ENCODE measurements at places on chromosomes 1 and 21.

DNA sequence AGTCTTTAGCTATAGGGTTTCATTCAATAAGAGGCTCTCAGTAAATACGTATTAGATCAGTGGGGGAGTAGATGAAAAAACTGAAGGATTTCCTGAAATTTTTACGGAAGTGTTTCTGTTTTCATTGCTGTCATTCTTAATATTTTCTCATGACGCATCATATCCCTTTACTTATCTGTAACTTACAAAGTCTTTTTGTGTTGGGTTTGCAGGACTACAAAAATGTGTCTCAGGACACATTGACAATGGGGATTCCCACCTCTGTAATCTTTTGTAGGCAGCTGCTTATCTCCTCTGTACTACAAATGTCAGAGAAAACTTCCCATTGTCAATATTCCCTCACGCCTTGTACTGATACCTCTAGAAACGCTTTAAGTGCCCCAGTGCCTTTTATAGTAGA, 35.5 kb downstream of the CRP start:
- no peak for DNase-seq

- DNase-seq = no peak
Observed at GRCh38 chr1:13820456-13820855, 120.5 kb downstream of the PRDM2 start.

DNA sequence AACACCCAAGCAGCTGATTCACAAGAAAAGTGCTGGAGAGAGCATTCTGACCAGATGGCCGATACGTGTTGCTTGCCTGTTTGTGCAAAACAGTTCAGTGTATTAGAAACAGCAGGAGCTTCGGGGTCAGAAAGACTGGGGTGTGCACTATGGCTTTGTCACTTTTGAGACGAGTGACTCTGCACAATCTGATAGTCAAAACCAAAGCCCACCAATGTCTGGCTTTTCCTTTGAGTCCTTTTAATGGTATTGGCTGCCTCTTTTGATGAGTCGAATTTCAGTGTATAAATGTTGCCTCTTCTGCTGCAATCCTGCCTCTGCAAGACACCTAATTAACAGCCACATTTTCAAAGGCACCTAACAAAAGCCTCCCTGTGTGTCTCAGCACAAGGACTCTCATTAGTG, 444.6 kb downstream of the AJAP1 start:
- DNase-seq = no peak

- DNase-seq = no peak
Observed at GRCh38 chr21:25362375-25363267, 244.7 kb downstream of the MRPL39 start.

GRCh38 chr1:23751050-23751814, 8.0 kb downstream of the ELOA start:
- peak; percentile 80 for DNase-seq

- no peak for DNase-seq
Observed at GRCh38 chr1:10087210-10087609, 54.5 kb downstream of the UBE4B start.

DNA sequence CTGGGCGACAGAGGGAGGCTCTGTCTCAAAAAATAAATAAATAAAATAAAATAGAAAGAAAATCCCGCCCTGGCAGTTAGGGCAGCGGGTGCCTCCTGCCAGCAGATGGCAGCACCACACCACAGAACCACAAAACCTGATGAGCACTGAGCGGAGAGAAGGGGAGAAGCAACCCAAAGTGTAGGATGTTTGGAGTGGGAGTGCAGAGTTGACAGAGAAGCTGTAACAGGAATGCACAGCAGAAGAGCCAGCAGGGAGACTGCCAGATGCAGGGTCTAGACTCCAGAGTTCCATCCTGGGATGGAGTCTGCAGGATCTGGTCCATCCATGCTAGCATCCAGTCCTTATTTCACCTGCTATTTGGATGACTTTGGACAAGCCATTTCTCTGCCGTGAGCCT, 29.7 kb upstream of the KIRREL1 start:
- peak; percentile 77 for DNase-seq

DNA sequence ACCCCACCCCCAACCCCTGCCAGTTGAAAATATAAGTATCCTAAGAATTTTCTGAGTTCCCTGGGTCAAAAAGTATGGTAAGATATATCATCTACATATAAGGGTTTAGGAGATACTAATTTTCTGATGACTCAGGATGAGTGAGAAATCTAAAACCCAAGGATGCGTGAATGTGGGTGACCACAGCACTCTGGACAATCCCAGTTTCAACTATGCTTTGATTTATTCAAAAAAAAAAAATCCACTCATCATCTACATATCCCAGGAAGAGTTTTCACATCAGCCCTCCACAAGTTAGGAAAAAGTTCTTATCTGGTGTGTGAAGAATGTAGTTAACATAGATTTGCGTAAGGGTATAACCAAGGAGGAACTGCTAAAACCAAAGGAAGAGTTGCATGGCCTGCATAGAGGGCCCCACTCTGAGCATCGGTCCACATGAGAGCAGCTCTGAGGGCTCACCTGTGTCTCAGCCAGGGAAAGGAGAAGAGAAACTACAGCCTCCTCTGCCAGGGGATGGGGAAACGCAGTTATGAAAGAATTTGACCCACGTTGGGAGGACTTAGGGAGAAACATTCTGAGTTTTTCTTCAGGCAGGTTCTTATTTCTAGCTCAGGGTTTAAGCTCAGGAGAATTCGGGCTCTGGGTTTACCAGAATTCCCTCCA, 18.8 kb downstream of the LAMB3 start:
- no peak for DNase-seq

GRCh38 chr1:12603224-12603623, 14.8 kb downstream of the DHRS3 start:
- DNase-seq = no peak

GRCh38 chr1:23483321-23484252, at the start of gene ASAP3:
ASAP3 (minus strand) TSS chr1:23484179; CDS start chr1:23484133, 46 bp downstream.
- peak; percentile 42 for DNase-seq

- DNase-seq = peak; percentile 36
Observed at GRCh38 chr21:16578912-16579311, 849.1 kb downstream of the USP25 start.

DNA sequence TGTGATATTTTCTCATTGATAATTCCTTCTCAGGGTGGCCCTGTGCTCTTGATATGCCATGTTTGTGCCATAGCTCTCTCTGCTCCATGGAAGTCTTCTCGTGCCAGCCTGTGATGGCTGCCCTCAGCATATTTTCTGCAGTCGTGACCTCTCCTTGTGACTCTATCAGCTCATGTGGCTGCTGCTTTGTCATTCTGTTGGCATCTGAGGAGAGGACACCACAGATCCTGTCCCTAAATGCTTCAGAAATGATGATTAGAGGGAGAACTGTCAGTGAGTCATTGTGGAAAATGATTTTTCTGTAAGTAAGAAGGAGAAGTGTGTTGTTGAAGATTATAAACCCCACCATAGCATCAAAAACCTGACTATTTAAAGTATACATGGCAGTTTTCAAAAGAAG, 286.0 kb downstream of the ADGRL2 start:
- DNase-seq = peak; percentile 4

GRCh38 chr1:185063719-185064118, 18.4 kb downstream of the RNF2 start:
- DNase-seq = no peak

GRCh38 chr1:181169281-181169865, 80.9 kb downstream of the IER5 start:
- DNase-seq = no peak

DNA sequence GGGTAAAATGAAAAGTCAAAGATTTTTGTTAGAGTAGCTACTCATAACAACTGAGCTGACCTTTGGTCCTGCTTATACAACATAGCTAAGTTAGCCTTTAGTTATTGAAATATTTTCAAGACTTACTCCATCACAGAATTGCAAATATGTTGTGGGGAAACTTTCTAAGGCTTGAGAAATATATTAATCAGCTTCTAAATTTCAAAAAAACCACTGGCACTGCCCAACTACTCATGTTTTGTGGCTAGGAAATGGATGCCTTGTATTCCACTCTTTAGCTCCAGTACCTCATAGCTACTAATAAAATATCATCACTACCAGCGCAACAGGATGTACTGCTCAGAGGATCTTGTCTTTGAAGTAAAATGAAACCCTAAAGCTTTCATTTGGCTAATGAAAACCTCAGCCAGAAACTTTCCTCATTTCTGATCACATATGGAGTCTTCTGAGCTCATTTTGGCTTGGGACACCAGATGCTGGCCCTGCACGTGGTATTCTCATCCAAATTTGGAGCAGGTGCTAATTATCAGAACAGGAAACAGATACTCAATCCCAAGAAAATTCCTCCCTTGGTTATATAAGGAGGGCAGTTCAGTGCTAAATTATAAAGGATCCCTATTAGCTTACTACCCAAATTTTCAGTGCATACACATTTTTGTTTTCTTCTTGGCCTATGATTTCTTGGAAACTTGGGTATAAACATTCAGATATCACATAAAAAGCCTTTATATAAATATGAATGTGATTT, 690.7 kb downstream of the ADGRL2 start:
- peak; percentile 4 for DNase-seq

DNA sequence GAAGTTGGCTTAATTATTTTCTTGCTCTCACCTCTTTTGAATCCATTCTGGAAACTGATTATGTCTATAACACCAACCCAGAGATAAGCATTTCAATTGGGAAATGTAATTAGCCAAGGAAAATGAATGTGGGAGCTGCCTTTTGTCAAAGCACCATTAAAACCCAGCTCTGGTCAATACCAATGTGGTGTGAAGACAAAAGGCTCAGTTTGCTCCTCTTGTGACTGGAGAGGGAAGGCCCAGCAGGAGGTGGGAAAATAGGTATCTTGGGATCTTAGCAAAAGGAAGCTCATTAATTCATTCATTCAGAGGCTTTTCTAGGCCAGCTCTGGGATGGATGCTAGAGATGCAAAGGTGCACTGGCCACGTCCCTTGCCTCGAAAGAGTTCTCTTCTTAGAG, 75.0 kb upstream of the SELENON start:
- DNase-seq = no peak

DNA sequence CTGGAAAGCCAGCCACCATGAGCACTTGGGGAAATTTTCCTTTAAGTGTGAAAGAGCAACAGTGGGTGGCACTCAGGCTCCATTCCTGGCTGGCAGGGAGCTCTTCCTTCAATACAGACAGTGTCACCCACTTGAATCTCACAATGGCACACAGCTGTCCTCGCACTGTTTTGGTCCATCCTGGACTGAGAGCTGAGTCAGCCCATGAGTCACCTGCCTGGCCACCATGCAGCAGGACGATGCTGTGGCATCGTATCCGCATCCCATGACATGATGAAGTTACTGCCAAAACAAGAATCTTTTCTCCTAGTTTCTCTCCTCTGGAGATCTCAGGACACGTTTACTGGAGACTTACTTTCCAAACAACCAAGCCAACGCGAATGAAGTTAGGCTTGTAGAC, 6.0 kb downstream of the TMPRSS2 start:
- no peak for DNase-seq

Data from choroid plexus epithelial cell (primary cell).